Activated CD4-positive, alpha-beta T cell treated with anti-CD3 and anti-CD28 coated beads for 4 hours (primary cell): ENCODE measurements at places on chromosomes 5 and 9.

- DNase-seq: no peak
These were observed 286.9 kb downstream of the PLK2 start for GRCh38 chr5:58172946-58173345.

GRCh38 chr5:142527234-142527633, 158.7 kb downstream of the FGF1 start:
- no peak for DNase-seq

DNA sequence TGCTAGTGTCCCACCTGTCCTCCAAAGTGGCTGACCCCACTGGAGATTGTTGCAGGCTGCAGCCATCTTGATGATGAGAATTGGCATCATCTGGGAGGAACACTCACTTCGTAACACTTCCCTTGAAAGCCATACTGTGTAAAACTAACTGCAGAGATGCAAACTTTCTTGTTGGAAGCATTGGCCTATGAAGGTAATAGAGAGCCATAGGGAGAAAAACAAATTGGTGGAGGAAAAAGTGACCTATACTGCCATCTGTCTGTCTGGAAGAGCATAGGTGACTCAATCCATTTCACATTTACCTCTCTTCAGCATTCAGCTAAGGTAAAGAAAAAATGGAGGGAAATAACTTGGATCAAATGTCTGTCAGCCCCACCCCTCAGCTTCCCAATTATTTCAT, 473.4 kb downstream of the NTRK2 start:
- no peak for DNase-seq

DNA sequence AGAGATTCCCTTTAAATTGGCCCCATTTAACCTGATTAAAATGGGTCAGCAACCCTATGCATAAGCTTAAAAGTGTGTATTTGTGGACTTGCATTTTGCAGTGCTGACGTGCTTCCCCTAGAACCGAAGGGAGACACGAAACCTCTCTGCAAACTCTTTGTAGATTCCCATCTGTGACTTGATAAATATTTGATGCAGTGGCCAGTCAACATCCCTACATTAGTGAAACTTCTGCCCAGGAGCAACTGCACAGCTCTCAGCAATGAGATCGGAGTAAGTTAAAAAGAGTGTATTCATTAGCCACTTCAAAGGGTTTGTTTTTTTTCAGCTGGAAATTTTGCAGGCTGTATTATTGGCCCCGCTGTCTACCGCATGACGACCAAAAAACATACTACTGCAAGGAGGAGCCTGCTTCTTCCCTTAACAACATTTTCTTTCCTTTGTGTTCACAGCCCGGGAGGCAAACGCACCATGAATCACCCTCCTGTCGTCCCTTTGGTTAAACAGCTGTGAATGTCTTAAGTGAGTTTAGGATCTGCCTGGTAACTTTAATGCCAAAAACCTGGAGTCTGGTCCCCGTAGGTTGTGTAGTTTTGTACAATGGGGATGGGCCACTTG, 38.0 kb upstream of the TCERG1 start:
- DNase-seq: no peak

DNA sequence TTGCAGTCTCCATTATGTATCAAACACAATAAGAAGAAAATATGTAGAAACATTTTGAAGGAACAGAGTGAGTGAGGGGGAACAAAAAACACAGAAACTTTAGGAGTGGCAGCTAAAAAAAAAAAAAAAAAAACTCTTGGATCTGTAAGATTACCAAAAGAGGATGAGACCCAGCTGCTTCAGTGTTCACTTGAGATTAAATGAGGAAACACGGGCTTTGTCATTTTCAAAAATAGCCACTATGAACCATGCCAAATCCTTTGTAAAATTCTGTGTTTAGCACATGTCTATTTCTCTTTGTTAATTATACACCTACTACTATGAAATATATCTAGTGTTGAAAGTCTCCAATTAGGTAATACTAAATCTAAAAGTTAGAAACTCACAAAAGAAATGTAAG, 485.9 kb downstream of the EFNA5 start:
- no peak for DNase-seq
